ENCODE measurements at places on chromosomes 11 and 22. TPM values are rescaled to one million over a fixed set of nuclear protein-coding genes. Genes with fewer than 3 reads are reported as not detected.

The TRPM5 gene
- not detected for total RNA-seq

The LRRN4CL gene
- 0.16 TPM for total RNA-seq

The CHRM1 gene
- total RNA-seq = not detected

The CD248 gene
- not detected for total RNA-seq

The C22orf39 gene
- 28.5 TPM for total RNA-seq

The TRIM51 gene
- total RNA-seq = not detected

The GCAT gene
- total RNA-seq = 28.9 TPM

The OR52M1 gene
- total RNA-seq = not detected

The MAPK11 gene
- 27.8 TPM for total RNA-seq

- no peak for DNase-seq
These were observed 1307.5 kb downstream of the BRD1 start for GRCh38 chr22:48520207-48520606.

GRCh38 chr11:61139387-61139786 is 21.8 kb downstream of the VPS37C start:
- DNase-seq = no peak

DNA sequence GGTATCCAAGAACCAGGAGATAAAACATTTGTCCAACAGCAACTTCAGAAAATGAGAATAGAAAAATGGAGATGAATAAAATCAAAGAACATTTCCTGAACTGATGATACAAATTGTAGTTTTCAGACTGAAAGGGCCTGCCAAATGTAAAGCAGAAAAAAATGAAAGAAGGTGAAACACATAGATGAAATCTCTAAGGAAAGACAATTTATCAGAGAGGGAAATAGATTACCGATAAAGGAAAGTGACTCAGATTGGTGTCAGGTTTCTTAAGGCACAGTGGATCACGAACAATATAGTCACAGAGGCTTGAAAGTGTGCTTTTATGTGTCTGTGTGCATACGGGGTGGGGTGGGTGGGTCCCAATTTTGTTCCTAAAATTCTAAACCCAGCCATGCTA is 4.1 kb upstream of the STT3A start:
- no peak for DNase-seq

DNA sequence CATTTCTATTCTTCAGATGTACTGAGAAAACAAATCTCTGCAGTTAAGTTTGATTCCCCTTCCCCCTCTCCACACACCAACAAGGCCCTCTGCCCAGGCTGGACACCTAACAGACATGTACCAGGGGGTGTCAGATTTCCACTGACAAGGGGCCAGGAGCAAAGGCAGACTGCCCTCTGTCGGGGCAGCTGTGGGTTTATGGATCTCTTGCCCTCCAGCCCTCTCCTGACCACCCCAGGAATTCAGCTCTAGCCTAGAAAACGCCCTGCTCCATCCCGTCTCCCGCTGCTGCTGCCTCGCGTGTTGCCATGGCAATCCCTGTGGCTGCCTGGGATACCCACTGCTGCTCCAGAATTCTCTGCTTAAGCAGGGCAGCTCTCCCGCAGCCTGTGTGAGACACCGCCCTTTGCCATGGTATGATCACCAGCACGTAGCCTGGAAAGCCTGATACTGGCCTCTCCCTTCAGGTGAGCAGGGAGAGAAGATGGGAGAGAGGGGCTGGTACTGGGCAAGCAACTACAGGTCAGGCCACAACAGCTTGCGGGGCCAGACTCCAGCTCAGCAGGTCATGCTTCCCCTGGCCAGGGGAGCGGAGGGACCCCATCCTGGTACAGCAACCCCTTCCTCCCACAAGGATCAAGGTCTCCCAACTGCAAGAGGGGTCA is 41.6 kb downstream of the BUD13 start:
- DNase-seq = no peak

GRCh38 chr11:118856314-118856713 is 27.4 kb upstream of the CXCR5 start:
- no peak for DNase-seq

DNA sequence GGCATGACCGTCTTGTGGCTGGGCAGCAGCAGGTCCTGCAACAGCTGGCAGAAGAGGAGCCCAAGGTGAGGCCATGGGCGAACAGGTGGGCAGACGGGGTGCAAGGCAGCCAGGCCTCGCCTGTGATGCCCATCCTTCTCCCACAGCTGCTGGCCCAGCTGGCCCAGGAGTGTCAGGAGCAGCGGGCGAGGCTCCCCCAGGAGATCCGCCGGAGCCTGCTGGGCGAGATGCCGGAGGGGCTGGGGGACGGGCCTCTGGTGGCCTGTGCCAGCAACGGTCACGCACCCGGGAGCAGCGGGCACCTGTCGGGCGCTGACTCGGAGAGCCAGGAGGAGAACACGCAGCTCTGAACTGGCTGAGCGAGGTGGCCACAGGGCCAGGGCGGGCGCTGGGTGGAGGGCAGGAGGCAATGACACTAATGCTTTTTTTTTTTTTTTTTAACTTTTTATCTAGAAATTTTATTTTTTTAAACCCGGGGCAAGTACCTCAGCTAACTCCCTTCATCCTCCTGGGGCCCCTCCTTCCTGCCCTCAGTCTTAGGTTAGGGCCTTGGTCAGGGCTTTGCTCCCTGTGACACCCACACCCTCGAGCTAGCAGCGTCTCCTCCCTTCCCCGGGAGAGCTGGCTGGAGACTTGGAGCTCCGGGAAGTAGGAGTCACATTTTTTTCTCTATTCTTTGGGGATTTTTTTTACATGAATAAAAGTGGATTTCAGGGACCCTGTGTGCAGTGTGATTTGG is 16.0 kb downstream of the PLCB3 start:
- DNase-seq = no peak

GRCh38 chr11:32396991-32397390 is 38.3 kb downstream of the WT1 start:
- no peak for DNase-seq

GRCh38 chr11:5284637-5285036 is 14.9 kb upstream of the HBE1 start:
- DNase-seq = no peak

DNA sequence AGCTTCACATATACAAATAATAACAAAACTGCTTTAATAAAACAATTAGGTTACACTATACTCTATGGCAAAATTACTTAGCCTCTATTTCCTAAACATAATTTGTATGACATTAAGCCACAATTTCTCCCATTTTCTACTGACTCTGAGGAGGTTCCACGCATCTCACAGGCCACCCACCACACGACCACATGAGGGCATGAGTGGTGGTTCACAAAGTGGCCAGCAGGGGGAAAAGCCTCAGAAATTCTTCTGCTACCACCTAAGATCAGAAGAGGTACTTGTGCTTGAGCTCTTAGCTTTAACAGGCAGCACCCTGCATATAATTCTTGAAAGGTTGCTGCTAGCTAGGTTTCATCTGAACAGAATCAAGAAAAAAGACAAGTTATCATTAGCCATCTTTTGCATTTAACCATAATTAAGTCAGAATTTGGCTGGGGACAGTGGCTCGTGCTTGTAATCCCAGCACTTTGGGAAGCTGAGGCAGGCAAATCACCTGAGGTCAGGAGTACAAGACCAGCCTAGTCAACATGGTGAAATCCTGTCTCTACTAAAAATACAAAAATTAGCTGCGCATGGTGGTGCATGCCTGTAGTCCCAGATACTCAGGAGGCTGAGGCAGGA is 7.7 kb downstream of the LPXN start:
- DNase-seq = peak; percentile 91

DNA sequence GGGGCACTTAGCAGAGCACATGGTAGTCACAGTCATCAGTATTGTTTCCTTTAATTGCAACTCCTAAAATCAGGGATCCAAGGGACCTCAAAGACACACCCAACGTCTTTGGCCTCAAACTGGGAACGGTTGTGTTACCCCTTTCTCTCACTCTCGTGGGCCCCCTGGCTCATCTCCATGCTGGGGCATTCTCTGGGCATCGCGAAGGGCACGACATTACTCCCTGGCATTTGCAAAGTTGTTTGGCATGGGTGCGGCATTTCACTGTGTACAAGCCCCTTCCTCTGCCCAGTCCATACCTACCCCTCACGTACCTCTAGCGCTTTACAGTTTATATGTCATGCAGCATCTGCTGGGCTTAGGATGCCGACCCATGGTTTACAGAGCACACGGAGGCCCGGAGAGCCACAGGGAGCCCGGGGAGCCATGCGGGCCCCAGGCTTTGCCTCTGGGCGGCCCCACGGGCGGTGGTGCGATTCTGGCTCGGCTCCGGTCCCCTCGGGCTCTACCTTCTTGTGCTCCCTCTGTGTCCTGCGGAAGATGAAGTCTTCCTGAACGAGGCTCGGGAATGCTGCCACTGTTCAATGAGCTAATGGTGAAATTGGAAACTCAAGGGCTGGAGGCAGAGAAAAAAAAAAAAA is 21.9 kb upstream of the CACNG2 start:
- no peak for DNase-seq

DNA sequence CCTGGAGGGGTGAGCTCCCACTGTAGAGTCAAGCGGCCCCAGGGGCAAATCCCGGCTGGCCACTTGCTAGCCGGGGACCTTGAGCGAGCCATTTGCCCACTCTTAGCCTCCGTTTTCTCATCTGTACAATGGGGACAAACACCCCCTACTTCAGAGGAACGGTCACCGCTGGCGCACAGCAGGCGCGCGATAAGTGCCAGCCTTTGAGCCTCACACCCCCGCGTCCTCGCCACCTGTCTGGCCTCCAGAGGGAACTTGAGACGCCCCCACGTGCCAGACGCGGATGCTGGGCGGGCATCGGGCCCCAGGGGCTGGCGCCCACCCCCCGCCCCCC is 72.6 kb upstream of the TCF20 start:
- peak; percentile 63 for DNase-seq

DNA sequence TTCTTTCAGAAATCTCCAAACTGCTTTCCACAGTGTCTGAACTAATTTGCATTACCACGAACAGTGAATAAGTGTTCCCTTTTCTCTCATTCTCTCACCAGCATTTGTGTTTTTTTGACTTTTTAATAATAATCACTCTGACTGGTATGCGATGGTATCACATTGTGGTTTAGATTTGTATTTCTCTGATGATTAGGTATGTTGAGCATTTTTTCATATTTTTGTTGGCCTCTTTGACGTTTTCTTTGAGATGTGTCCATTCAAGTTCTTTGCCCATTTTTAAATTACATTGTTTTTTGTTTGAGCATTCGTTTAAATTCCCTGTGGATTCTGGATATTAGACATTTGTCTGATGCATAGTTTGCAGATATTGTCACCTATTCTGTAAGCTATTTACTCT is 1639.6 kb upstream of the TENM4 start:
- DNase-seq = no peak

- no peak for DNase-seq
These were observed 1041.1 kb downstream of the JRKL start for GRCh38 chr11:97430877-97431276.

DNA sequence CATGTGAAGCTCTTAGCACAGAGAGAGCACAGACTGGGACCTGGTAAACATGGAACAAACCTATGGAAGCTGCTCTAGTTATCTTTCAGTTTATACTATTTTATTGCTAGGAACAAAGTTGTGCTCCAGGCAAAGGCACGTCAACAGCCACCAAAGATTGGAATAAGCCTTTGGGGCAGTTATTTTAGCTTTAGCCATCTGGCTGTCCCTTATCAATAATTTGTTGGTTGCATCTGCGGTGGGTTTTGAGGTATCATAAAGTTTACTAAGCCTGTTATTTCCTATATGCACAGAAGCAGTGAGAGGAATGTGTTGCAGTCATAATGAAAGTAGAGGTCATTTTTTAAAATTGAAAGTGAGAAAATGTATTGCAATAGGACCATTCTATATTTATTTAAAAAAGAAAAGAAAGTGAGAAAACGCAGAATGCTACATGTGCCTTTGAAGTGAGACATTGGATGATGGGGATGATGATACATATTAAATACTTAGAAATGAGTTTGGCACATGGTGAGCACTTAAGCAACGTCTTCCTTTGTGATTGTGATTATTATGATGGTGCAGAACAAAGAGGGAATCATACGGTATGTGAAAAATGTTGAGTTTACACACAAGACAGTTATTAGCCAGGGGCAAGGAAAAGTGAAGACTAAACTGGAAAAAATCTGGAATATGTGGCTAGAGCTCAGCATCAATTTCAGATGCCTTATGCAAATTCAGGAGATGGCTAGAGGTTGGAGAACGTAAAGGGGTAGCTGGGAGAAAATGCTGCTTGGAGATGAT is 58.3 kb downstream of the PRR5L start:
- peak; percentile 71 for DNase-seq

DNA sequence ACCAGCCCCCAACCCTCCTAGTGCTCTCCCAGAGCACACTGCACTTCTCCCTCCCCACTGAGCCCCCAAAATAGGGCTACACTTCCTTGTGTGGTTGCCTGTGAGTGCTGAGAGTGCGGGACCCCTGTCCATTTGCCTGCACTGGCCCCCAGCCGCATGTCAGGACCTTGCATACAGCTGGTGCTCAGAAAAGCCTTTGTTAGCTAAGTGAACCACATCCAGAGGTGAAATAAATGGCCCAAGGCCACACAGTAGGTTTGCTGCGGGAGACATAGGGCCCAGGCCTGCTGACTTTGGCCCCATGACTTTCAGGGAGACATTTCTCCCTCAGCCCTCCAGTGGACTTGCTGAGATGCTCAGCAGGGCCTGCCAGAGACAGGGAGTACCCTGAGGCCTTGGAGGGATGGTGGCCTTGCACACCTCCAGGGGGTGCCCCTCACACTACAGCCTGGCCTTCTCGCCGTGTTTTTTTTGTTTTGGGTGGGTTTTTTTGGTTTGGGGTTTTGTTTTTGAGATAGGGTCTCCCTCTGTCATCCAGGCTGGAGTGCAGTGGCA is 10.2 kb downstream of the SSTR3 start:
- no peak for DNase-seq

GRCh38 chr11:19953909-19954308 is 206.4 kb downstream of the DBX1 start:
- DNase-seq = no peak

- DNase-seq = peak; percentile 70
These were observed 38.2 kb downstream of the OR2AG2 start for GRCh38 chr11:6733326-6734275.

DNA sequence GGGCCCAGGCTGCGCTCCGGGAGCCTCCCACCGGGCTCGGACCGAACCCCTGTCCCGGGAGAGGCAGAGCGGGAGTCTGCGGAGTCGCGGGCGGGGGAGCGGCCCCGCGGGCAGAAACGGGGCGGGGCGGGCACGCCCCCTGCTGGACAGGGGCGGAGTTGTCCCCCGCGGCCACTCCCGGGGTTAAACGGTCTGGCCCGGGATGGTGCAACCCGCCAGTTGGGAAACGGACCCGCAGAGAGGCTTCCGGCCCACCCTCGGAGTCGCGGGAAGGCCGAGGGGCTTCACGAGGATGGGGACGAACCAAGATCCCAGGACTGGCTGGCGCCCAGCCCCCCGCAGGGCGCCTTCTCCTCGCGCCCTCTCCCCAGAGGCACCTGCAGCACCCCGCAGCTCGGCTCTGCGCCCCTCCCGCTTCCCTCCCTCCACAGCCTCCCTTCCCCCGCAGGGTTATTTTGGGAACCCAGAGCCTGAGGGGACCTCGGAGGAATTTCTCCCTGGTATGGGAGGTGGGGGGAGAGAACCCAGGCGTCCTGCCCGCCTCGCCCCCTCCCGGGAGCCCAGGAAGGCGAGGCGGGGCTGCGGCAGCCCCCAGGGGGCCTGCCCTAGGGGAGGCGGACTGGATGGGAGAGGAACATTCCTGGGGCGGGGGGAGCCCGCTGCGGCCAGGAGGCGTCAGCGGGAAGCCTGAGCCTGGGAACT is 902 bp downstream of the RASGRP2 start:
- peak; percentile 95 for DNase-seq

GRCh38 chr22:30424534-30425326 is 838 bp upstream of the MTFP1 start:
- DNase-seq = peak; percentile 80

Measured in activated CD4-positive, alpha-beta T cell treated with anti-CD3 and anti-CD28 coated beads, Interleukin-2, amount 10 ng/mL, durations not matched to agents 24 days and 14 days (primary cell).